ENCODE measurements at places on chromosomes 11 and 22.
A peak's percentile ranks its signal among the peaks of the same experiment; 100 is the strongest.

GRCh38 chr11:35474688-35475087 is 50.7 kb downstream of the PAMR1 start:
- DNase-seq = no peak

GRCh38 chr11:119520966-119521365 is 98.0 kb upstream of the THY1 start:
- DNase-seq = no peak

DNA sequence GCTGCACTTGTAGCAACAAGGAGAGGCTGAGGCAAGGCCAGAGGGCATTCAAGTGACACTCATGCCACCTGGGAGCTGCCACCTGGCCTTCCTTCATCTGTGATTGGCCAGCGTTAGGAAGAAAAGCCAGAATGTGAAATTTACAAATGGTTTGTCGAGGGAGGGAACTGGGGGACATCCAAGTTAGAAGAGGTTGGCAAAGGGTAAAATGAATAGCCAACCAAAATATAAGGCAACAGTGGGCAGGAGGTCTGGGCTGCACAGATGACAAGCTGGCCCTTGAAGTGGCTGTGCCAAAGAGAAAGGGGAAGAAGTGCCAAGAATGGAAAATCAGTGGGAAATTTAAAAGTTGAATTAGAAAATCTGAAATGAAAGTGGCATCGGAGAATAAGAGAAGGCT is 221.4 kb downstream of the C11orf91 start:
- no peak for DNase-seq

GRCh38 chr11:39412117-39412516 is 2047.3 kb downstream of the LRRC4C start:
- DNase-seq = no peak

- no peak for DNase-seq
These were observed 73.4 kb upstream of the TTC12 start for GRCh38 chr11:113240790-113241635.

- no peak for DNase-seq
These were observed 23.8 kb downstream of the GGTLC2 start for GRCh38 chr22:22667966-22668880.

GRCh38 chr22:17832665-17833064 is 58.4 kb upstream of the BID start:
- DNase-seq = no peak

DNA sequence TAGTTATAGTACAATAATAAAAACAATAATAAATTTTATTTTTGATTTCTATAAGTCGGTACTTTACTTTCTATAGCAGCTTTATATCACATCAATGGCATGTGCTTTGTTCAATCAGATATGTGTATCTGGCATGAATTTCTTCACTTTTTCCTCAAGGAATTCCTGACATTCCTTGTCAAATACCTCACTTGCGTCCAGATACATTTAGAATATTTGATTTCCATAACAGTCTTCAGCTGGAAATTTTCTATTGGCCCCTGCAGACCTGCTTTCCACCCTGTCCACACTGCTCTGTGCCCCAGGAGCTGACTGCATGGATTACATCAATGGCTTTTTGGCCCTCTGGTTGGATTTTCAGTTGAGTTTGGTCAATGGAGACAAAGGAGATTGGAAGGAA is 93.2 kb downstream of the FAR1 start:
- no peak for DNase-seq

- no peak for DNase-seq
These were observed 16.4 kb downstream of the SLN start for GRCh38 chr11:107695446-107695845.

- DNase-seq = peak; percentile 25
These were observed 320 bp downstream of the CLTCL1 start for GRCh38 chr22:19291218-19291579.

DNA sequence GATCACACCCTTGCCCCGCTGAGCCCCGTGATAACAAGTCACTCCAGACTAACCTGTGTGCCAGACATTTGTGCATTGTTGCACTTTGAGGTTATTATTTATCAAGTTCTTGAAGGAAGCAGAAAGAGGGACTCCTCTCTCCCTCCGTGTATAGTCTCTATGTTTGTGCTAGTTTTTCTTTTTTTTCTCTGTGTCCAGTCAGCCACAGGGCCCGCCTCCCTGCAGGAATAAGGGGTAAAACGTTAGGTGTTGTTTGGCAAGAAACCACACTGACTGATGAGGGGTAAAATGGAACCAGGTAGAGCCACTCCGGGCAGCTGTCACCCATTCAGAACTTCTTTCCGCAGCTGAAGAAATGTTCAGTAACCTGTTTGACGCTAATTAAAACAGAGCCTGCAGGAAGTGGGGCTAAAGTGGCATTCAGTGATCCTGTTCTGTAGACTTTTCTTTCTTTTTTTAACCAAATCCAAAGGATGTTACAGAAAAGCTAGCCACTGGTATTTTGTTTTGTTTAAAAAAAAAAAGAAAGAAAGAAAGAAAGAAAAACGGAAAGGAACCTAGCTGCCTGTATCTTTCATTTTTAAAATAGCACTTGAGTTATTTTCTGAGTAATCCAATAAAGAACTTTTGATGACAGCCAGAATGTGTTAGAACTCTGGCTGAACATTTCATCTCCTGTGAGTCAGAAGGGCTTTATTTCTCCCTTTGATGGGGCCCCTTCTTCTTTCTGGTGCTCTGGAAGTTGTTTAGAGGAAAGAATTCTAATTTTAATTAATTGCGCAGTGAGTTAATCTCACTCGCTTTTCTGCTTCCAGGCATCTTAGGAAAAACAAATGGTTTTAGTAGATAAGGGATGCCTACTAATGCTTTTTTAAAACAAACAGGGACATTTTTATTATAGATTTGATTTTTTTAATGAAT is 58.2 kb downstream of the COMMD9 start:
- DNase-seq = no peak

DNA sequence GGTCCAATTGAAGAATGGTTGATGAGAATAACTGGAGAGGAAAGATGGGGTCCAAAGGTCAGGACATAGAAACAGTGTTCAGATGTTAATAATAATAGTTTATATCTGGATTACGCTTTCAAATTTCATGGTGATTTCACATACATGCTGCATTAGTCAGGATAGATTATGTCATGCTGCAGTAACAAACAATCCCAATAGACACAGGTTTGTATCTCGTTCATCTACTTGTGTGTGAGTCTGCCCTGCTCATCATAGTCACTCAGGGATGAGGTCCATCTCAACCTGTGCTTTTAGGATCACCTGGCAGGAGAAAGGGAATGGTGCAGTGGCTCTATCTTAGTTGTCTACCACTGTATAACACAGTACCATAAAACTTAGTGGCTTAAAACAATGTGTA is 48.0 kb upstream of the PLET1 start:
- DNase-seq = no peak

DNA sequence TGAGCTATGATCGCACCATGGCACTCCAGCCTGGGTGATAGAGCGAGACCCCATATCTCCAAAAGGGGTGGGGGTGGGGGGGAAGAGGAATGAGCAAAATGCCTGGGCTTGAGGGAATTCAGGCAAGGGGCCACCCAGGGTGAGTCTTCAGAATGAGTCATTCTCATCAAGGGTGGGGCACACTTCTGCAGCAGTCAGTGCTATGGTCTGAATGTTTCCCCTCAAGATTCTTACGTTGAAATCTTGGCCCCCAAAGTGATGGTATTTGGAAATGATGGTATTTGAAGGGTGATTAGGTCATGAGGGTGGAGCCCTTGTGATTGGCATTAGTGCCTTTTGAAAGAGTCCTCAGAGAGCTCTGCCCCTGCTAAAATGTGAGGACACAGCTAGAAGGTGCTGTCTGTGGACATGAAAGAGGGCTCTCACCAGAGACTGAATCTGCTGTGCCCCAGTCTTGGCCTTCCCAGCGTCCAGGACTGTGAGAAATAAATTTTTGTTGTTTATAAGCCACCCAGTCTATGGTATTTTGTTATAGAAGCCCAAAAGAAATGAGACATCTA is 86.4 kb upstream of the THY1 start:
- DNase-seq = no peak

DNA sequence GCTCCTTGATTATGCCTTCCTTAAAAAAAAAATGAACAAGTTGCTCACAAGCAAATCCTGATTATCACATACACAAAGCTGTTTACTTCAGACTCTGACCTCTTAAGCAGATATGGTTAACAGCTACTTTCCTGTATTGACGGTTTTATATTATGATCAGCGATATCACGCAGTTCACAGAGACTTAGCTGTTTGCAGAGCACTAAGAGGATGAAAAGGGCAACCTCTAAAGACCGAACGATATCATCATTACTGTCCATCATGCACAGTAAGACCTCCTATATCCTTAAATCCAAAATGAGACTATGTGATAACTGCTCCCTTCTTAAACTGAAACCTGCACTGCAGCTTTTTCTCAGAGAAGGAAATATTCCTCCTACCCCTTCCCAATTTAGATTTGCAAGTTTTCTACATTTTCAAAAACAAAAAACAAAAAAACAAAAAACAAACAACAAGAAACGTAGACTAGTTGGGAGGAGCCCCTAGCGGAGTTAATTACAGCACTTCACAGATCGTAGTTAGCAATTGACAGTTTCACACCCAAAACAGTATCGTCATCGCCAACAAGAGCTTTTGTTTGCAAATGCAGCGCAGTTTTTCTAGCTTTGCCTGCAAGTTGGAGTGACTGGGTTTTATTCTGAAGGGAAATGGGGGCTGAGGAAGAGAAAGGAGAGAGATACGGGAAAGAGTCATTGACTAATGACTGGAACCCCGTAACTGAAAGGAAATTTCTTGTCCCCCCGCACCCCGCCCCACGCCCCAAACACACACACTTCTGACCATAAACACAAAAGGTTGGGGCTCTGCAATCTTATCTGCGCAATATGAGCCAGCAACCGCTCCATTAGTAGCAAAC is 1.2 kb downstream of the DDX6 start:
- no peak for DNase-seq

DNA sequence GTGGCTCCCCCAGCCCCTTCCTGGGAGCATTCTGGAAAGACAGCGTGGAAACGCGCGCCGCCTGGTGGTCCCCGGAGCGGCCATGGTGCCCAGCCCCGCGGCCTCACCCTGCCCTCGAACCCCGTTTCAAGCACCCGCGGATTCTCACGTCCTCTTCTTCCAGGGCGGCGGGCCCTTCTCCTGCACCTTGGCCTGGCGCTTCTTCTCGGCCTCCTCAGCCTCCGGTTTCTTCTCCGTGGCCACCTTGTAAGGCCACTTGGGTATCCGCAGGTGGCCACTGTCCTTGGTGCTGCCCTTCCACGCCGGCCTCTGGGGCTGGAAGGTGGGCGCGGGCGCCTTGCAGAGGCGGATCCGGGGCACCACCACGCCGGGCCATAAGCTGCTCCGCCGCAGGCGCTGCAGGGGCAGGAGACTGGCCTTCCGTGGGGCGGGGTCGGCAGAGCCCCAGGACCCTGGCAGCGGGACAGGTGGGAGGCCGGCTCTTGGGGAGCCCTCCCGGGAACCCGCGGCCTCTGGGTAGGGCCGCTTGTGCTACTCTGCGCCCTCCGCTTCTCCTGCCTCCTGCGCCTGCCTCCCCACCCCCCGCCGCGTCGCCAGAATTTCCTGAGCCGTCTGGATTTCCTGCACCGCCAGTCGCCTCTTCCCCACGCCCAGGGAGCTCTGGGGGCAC is 83.4 kb downstream of the TRIM51G start:
- no peak for DNase-seq

DNA sequence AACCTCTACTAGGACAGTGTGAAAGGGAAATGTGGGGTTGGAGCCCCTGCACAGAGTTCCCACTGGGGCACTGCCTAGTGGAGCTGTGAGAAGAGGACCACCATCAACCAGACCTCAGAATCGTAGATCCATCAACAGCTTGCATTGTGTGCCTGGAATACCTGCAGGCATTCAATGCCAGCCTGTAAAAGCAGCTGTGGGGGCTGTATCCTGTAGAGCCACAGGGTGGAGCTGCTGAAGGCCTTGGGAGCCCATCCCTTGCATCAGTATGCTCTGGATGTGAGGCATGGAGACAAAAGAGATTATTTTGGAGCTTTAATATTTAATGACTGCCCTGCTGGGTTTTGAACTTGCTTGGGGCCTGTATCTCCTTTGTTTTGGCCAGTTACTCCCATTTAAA is 46.3 kb downstream of the PGR start:
- no peak for DNase-seq

GRCh38 chr11:22177186-22177585 is 15.7 kb upstream of the ANO5 start:
- DNase-seq = peak; percentile 37

DNA sequence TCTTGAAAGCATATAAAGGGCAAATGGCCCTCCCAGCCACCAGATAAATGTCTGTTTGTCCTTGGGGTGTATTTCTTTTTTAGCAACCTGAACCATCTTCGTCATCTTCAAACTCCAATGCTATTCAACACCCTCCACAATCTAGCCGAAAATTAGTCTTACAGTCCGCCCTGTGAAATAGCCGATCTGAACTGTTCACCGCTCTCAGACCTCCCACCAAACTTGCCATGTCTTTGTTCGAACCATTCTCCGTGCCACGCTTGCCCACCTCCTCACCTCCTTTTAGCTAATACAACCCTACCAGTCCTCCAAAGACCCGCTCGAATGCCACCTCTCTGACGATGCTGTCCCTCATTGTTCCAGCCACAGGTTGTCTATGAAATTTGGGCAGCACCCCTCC is 46.0 kb downstream of the SC5D start:
- DNase-seq = no peak

DNA sequence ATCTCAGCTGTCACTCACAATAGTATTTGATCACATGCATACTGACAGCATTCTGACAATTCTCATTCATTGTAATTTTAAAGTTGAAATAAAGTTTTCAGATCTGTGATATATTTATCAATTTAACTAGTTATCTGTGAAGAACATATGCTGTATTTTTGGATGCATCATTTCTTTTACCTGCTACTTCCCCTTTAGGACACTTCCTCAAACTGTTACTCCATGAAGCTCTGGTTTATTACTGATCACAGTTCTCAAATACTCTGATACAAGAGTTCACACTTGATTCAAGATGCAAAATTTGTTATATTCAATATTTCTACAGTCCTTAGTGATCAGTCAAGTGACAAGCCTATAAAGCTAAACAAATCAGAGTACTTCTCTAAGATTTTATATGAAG is 1655.2 kb downstream of the LRRC4C start:
- DNase-seq = no peak

GRCh38 chr11:88484873-88485621 is 147.5 kb upstream of the CTSC start:
- DNase-seq = no peak

GRCh38 chr11:130940706-130941105 is 24.4 kb upstream of the SNX19 start:
- no peak for DNase-seq

- DNase-seq = no peak
These were observed 2.4 kb upstream of the SLC15A3 start for GRCh38 chr11:60954421-60954820.
